SW480 (cell line): ENCODE measurements at places on chromosomes 4 and X.

GRCh38 chr4:5710961-5711478, at the start of gene EVC:
EVC (plus strand) TSS chr4:5711201; CDS start chr4:5711381, 180 bp downstream.
- no peak for DNase-seq

GRCh38 chr4:16439768-16440167, 213.5 kb upstream of the TAPT1 start:
- no peak for DNase-seq

DNA sequence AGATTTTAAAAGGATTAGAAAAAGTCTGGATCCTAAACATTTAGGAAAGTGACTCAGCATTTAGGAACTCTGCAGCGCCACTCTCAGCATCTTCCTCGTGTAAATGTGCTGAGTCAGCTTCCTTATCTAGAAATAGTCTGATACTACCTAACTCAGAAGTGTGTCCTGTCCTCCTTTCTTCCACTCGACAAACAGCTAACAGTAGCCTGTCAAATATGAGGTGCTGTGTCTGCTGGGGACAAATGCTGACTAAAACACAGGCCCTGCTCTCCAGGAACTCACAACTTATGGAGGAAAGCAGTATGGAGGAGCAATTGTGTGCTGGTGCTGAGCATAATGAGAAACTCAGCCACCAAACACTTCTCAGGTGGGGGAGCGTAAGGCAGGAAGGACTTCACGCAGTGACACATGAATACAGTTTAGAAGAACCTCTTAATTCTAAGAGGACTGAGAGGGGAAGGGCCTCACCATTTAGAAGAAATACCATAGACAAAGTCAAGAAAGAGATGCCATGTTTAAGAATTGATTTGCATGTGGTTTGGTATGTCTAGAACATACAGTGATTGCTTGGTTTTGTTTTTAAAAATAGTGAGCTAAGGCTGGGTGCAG, 125.3 kb downstream of the SOWAHB start:
- DNase-seq = no peak

DNA sequence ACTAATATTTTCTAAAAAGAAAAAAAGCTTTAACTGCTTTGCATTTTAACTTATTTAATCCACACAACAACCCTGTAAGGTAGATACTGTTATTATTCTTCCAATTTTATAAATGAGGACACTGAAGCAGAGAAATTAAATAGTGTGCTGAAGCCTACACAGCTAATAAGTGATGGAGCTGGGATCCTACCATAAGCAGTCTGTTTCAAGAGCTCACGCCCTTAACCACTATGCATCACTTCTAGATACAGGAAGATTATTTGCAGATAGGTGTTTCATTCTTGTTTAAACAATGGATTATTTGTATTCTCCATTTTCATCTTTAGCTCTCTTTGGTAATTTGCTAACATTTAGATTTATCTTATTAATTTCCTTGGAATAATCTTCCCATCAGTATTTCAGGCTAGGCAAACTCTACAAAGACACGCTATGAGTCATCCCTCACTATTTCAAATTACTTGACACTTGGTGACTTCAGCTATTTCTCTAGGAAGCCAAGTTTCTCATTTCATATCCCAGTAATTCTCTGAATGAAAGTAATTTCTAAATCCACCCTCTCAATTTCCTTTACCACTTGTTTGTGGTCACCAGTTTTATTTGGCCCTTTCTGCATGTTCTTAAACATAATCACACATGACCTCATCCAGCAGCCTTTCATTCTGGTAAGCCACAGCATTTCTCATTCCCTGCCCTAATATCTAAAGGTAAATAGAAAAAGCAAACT, 67.3 kb downstream of the ASB9 start:
- no peak for DNase-seq

GRCh38 chr4:172666711-172667368, 501.8 kb upstream of the GALNT7 start:
- DNase-seq = no peak

DNA sequence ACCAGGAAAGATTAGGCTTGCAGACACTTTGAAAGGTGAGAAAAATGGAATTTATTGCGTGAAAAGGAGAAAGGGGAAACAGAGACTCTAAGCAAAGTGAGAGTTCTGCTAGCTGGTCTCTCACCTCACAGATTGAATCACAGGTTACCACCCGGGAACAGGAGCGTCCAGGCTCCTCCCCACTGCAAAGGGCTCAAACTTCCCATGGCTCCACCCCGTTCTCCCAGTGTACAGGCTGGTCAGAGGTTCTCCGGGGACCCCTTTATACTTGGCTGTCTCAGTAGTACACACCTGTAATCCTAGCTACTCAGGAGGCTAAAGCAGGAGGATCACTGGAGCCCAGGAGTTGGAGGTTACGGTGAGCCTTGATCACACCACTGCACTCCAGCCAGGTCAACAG, 44.0 kb upstream of the ABCG2 start:
- DNase-seq = no peak

- no peak for DNase-seq
Observed at GRCh38 chr4:34271479-34272355, 1972.6 kb downstream of the ARAP2 start.

DNA sequence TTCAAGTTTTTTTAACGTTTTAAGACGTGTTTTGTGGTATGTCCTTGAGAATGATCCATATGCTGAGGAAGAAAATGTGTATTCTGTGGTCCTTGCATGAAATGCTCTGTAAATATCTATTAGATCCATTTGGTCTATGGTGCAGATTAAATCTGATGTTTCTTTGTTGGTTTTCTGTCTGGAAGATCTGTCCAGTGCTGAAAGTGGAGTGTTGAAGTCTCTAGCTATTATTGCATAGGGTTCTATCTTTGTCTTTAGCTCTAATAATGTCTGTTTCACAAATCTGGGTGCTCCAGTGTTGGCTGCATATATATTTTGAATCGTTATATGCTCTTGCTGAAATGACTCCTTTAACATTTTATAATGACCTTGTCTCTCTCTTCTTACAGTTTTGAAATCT, 122.5 kb downstream of the RPA4 start:
- no peak for DNase-seq

GRCh38 chr4:185787926-185788679, 23.9 kb downstream of the SORBS2 start:
- no peak for DNase-seq

DNA sequence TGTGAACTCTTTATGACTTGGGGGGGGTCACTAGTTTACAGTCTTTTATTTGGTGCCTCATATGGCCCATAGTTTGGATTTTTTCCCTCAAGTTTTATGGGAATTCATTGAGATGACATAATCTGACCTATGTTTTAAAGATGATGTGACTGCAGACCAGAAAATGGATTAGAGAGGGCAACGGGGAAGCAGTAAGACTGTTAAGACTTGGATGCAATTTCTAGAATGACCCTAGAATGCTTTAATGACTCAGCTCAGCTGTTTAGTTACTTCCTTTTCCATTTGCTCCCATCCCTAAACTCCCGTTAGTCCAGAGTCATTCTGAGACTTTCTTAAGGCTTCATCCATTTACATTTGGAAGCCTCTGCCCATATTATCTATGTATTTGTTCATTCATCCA, 59.9 kb upstream of the PDGFRA start:
- no peak for DNase-seq

DNA sequence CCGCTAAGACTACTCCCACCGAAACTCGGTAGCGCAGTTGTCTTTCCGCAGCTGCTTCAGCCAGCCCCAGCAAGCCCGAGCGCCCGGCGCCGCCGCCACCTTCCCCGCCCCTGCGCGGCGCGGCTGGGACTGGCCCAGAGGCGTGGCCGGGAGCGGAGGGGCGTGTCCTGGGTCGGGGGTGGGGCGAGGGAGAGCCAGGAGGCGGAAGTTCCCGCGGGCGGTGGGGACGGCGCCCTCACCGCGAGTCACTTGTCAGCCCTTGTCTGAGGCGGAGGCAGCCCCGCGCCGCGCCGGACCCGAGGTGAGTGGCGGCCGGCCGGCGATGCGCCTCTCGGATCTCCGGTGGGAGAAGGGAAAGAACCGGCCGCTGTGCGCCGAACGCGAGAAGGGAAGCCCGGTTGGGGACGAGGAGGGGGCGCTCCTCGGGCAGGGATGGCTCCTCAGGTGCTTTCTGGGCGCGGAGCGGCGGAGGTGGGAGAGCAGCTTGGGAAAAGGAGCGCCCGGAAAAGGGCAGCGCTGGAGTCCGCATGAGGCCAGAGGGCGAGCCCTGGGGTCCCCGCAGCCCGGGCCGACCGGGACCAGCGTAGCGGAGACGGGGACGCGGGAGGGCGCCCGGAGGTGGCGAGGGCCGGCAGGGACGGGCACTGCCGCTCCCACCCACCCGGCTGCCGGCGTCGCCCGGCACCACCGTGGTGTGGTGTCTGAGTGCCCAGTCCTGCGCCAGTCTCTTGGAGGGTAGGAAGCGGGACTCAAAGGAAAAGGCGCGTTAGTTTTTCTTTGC, at the start of gene PDLIM5:
Gene PDLIM5 (plus strand): TSS at position 248 of the 781 bp plus-strand sequence. CDS start 3,347 bp downstream, outside the sequence.
- DNase-seq = peak; percentile 84

- no peak for DNase-seq
Observed at GRCh38 chr4:55367084-55367722, 21.2 kb downstream of the SRD5A3 start.

- peak; percentile 33 for DNase-seq
Observed at GRCh38 chr4:103498161-103499070, 221.4 kb downstream of the TACR3 start.

DNA sequence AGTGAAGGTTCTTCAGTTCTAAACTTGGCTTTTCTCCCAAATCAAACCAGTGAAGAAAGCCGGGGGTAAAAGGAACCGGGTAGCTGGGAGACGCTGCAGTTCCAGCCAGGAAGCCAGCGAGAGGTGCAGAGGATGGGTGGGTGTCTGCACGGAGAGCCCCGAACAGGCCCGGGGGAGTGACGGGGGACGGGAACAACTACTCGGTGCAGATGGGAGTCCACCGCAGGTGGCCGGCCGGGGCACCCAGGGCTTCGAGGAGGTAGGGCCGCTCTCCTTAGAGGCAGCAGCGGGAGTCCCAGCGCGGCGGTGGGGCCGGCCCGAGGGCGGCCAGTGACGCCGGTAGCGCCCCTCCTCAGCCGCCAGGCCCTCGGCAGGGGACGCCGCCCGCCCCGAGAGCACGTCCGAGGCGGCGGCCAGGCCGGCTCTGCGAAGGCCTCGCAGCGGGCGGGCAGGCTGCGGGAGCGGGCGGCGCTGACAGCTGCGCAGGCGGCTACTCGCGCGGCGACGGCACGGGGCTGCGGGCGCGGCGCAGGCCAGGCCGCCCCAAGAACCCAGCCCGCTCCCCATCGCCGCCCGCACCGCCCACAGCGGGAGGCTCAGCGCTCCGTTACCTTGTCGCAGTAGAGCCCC, 449 bp downstream of the FBXL5 start:
- DNase-seq = peak; percentile 31

- DNase-seq = no peak
Observed at GRCh38 chrX:34584781-34585180, 72.3 kb downstream of the TMEM47 start.

DNA sequence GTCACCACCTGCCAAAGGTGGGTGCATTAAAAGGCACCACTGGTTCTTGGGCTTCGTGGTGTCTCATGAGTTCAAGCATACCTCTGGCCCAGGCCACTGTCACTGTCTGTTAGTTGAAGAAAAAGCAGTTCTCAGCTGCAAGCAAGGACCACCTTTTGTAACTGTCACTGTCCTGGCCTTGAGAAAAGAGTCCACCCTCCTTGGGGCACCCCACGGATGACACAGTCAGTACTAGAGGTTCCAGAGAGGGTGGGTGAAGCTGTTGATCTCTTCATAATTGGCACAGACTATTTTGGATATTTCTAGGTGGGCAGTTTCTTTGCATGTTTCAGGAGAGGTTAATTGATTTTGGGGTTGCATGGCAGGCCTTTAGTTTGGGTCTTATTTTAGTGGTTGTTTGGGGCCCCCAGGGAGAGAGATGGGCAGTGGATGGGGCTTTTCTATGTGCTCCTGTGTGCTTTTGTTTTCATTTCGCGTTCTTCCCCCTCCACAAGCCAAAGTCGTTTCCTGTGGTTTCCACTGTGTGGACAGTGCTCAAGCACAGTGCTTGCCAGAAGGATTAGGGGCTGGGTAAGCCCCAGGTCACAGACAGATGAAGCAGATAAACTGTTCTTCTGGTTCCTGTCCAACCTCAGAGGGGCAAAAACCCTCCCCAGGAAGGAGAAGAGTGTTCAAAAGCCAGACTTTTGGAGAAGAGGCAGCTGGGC, 156.2 kb upstream of the PPP1R2C start:
- DNase-seq = no peak

DNA sequence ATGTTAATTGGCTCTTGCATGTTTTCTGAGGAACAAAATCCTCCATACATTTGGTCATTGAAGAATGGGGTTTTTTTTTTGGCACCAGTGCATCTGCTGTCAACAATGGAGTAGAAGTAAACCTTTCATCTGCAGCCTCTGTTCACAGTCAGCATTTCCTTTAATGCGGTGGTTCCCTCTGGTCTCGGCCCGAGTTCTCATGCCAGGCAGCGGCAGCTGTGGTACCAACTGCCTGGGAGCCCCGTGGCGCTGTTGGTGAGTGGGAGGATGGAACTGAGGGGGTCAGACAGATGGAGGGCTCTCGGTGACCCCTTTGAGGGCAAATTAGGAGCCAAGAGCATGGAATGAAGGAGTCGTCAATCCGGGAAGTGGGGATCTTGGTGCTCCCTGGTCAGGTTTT, 114.7 kb downstream of the AFF1 start:
- DNase-seq = no peak

DNA sequence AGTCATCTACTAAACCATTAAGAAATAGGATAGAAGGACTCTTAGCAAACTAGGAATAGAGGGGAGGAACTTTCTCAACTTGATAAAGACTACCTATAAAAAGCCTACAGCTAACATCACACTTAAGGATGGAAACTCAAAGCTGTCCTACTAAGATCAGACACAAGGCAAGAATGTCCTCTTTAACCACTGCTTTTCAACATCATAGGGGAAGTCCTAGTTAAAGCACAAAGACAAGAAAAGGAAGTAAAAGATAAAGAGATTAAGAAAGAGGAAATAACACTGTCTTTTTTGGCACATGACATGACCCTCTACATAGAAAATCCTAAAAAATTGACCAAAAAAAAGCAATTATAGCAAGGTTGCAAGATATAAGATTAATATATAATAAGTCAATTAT, 136.6 kb downstream of the FBXW7 start:
- no peak for DNase-seq

DNA sequence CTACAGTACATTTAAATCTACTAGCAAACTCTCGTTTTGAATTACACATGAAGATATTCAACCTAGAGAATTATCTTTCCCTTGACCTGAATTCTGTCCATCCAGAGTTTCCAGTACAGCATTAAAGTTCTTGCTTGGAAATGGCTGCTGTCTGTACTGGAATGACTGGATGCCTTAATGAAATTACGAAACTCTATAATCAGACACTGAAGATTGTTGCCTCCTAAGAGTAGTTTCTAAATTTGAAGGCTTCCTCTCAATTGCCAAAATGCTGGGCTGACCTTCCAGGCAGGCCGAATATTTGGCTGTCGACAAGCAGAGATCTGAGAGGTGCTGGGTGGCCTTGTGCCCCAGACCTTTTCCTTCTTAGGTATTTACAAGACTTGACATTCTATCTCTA, 215.1 kb upstream of the GPC4 start:
- no peak for DNase-seq

- DNase-seq = no peak
Observed at GRCh38 chrX:154593201-154593600, 8.3 kb downstream of the CTAG1A start.
